ENCODE measurements at places on chromosomes 4 and X.

- DNase-seq = no peak
Measured at GRCh38 chr4:123297836-123298235, 98.8 kb upstream of the SPRY1 start.

DNA sequence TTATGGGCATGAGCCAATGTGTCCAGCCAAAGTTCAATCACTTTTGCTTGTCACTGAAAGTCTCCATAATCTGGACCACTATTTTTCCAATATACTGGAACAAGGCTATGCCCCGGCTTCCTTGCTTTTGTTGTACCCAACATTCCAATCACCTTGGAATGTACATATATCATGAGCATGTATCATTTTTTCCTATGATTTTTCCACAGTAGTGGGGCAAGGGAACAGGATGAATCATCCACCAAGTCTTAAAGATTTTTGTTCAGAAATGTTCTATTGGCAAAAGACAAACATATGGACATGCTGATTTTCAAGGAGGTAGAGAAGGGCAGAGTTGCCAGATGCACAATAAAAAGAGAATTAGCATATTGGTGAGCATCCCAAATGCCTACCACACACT lies 548.1 kb upstream of the INTU start:
- no peak for DNase-seq

DNA sequence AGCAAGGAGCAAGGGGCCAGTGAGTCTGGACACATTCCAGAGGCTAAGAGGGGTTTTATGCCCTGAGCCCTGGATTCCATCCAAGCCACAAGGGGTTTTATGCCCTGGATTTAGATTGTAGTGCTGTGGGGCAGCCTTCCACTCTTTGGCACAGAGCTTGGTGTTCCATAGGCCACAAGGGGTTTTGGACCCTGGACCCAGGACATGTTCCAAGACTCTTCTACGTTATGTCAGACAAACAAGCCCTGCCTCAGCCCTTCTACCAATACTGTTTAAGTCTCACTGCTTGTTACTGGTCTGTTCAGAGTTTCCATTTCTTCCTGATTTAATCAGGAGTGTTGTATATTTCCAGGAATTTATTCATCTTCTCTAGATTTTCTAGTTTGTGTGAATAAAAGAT lies 12.8 kb upstream of the SCARB2 start:
- DNase-seq = no peak

GRCh38 chrX:153669174-153669890 lies 4.3 kb downstream of the PNCK start:
- no peak for DNase-seq

GRCh38 chr4:94523617-94524016 lies 71.9 kb downstream of the PDLIM5 start:
- no peak for DNase-seq

- no peak for DNase-seq
Measured at GRCh38 chr4:26289401-26289800, 31.4 kb upstream of the RBPJ start.

DNA sequence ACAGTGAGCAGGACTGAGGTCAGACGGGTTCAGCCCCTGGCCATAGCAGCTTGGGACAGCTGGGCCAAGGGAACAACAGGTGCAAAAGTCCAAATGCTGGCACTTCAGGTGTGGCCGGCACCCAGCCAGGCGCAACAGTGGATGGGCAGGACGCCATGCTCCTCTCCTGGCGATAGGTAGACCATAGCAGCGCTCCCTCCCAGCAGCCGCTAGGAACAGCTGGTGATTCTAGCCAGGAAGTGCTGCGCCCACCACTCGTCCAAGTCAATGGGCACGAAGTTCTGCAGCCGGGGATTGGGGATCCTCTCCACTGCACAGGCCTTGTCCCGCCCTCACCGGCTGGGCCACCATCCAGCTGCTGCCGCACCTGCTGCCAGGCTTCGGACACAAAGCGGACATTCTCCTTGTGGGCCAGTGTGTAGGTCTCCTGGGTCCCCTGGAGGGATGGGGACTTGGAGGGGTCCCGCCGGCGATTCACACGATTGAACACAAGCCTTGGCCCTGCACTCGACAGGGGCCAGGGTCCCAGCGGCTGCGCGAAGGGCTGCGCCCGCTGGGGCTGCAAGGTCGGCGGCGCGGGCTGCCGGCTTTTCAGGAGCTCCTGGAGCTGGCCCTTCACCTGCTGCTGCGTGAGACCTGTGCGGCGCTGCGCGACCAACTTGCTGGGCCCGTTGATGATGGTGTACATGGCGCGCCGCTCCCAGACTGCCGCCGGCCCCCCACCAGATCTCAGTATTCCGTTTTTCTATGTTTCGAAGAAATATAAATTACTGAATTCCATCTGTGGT lies 227.5 kb upstream of the STK26 start:
- no peak for DNase-seq

GRCh38 chrX:11741574-11741973 lies 16.5 kb upstream of the MSL3 start:
- DNase-seq = no peak

DNA sequence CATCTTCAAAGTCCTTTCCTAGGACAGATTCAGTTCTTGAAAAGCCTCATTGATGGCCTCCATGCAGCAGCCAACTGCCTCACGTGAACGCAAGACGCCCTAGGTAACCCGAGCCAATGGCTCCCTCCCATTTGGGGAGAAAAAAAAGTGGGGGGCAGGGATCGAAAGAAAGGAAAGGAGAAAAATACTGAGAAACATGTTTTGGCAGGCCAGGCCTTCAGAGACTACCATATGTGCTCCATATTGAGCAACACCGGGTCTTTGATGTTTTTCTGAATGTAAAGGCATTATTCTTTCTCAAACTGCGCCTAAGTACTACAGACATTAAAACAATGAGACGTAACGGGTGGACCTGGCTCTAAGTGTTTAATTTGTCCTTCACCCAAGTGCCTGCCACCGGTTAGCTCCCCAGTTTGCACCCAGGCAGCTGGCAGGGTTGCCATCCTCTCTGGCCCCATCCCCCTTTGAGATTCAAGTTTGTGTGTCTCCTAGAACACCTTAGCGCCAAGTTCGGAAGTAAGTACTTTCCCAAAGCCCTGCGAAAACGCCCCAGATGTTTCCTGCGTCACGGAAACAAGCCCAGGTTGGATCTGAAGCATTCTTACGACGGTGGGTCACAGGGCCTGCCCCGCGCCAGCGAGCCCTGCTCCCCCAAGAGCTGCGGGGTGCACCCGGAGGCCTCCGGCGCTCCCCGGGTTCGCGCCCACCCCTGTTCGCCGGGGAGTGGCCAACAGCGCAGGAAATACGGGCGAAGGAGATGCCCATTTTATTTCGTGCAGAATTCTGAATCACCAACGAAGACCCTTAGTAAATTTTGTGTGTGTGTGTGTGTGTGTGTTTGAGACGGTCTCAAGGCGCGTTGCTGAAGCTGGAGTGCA lies 30.1 kb downstream of the HAND2 start:
- no peak for DNase-seq

GRCh38 chr4:128310266-128310697 lies 22.7 kb upstream of the PGRMC2 start:
- peak; percentile 12 for DNase-seq

GRCh38 chrX:19091596-19091995 lies 30.7 kb downstream of the ADGRG2 start:
- DNase-seq = no peak

DNA sequence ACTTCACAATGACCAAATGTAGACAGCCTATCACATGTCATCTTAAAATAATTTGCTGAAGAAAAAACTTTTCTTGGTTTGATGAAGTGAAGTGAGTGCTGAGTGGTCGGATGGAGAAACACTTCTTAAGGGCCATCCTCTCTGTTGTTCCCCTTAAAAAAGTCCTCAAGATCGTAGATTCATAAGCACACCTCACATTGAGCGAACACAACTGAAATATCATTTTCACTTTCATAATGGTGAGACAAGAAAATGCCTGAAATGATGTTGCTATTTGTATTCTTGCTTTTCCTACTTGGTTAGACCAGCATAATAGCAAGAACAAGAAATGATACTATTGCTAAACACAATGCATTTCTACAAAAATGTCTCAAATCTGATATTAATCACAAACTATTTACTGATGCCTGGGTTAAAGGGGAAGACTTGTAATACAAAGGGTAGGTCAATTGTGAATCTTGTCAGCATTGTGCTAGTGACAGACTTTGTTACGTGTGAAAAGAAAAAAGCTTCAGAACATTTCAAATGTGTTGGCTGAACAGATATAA lies 305.6 kb upstream of the NR3C2 start:
- DNase-seq = no peak

DNA sequence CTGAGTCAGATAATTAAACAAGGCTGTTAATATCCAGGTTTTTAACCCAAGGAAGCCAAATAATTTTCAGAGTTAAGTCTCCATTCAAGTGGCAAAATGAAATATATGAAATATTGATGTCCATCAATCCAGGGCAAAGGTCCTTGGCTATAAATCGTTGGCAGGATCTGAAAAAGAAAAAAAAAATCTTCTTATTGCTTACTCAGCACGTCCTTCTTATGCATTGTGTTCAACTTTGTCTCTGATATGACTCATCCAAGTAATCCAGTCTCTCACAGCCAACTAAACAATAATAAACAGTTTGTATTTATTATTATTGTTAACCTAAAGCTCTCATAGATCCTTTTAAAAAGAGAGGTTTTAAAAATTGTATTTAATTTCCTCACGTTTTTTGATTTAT lies 851.2 kb downstream of the ADGRL3 start:
- DNase-seq = no peak

- no peak for DNase-seq
Measured at GRCh38 chrX:2478546-2479419, 22.0 kb downstream of the DHRSX start.

DNA sequence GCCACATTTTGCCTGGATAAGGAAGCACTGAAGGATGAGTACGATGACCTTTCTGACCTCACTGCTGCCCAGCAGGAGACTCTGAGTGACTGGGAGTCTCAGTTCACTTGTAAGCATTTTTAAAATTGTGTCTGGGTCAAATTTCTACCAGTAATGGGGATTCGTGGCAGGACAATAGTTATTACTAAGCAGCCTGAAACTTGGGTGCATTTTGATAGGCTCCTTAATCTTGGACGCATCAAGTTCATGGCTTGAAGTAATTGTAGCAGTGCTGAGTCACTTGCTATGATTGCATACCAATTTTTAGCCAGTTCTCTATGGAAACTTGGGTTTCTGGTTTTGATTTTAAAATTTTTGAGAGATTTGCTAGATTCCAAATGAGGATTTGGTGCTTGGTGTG lies 4.3 kb downstream of the PGRMC1 start:
- peak; percentile 57 for DNase-seq

DNA sequence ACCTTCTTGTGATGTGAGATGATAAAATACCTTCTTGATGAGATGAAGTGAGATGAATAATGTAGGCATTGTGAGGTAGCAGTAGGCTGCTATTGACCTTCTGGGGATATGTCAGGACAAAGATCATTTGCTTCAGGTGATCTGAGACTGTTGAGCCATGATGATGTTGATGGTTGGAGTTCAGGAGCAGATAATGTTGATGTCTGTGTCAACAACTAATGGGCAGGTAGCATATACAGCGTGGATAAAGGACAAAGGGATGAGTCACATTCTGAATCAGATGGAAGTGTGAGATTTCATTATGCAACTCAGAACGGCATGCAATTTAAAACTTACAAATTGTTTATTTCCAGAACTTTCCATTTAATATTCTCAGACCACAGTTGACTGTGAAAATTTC lies 57.3 kb downstream of the RAP1GDS1 start:
- no peak for DNase-seq

- DNase-seq = no peak
Measured at GRCh38 chrX:39335513-39336235, 534.4 kb downstream of the MID1IP1 start.

DNA sequence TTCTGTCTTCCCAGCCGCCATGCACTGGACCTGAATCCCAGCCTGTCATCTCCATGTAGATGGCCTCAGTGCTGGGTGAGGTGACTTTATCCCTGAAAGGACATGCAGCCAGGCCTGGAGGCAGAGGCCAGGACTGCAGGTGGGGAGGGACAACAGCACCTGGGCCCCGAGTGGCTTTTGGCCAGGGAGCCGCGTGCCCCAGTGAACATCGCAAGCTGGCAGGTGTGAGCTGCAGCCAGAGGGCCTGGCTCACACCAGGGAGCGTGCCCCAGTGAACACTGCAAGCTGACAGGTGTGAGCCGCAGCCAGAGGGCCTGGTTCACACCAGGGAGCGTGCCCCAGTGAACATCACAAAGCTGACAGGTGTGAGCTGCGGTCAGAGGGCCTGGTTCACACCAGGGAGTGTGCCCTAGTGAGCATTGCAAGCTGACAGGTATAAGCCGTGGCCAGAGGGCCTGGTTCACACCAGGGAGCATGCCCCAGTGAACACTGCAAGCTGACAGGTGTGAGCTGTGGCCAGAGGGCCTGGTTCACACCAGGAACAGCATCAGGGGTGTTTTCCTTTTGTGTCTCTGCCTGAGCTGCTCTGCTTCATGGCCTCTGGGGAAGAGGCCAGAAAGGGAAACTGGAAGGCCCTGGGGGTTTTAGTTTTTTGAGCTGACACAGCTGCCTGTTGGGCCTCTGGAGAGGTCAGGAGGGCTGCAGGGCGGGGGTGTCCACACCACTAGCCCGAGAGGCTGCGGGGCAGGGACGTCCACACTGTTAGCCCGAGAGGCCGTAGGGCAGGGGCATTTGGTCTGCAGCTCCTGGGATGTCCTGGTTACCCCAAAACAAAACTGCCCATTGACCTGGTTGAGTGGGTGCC lies 22.7 kb upstream of the PSAPL1 start:
- no peak for DNase-seq

DNA sequence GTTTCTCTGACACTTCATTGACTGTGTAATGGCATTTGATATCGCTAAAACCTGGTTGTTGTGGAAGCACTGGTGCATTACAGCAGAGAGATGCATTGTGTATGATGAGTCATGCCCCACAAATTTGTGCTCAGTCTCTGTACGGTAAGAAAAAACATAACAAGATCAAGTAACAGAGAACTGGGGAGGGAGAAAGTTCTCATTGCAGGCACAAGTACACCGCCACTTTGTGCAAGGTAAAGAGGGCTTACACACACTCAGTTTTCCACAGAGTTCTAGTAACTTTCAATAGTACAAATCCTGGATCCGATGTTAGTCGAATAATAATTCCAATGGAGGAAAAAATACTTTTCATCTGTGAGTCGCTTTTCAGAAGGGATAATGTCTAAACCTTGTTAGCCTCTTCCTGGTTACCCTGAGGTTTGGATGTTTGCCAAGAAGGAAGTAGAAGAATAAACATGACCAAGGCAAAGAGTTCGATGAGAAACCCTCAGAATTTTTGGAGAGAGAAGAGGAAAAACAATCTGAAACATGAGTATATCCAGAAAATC lies 512.5 kb upstream of the SLIT2 start:
- peak; percentile 92 for DNase-seq

DNA sequence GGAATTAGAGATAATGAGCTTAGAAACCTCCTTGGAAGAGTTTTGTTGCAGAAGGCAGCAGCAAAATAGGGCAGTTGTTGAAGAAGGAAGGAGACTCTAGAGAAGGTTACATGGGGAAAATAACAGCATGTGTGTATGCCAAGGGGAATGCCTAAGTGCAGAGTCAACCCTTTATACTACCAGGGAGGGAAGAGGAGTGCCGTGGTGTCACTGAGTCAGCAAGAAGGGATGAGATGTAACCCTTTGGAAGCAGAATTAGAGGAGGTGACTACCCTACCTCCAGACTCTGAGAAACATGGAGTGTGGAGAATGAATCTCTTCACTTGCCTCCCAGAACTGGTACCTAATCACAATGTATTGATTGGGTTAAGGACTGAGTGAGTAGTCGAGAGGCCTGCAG lies 6.7 kb upstream of the GABRE start:
- peak; percentile 68 for DNase-seq

GRCh38 chrX:41981481-41982013 lies 58.2 kb upstream of the CASK start:
- DNase-seq = no peak

- DNase-seq = no peak
Measured at GRCh38 chr4:88533088-88533790, 9.7 kb upstream of the PYURF start.

Measured in RCC 7860 (cell line).